Subcutaneous adipose tissue (tissue), 4 donors: ENCODE measurements at places on chromosomes 4 and X. TPM values are rescaled to one million over a fixed set of nuclear protein-coding genes. Genes with fewer than 3 reads are reported as not detected.

FHIP1A gene
- 0.44 TPM for total RNA-seq

FMR1NB gene
- total RNA-seq: not detected

LUZP4 gene
- total RNA-seq: not detected

MAGEB1 gene
- total RNA-seq: not detected

GPR34 gene
- 52.8 TPM for total RNA-seq

PRDM5 gene
- 7.3 TPM for total RNA-seq

S100P gene
- total RNA-seq: 3.4 TPM

P2RY10 gene
- total RNA-seq: 0.65 TPM

CT45A7 gene
- not detected for total RNA-seq

TAB3 gene
- total RNA-seq: 27.5 TPM

PABPC1L2B gene
- total RNA-seq: not detected

HTN1 gene
- total RNA-seq: not detected

ADGRG2 gene
- total RNA-seq: 5.8 TPM

KLF8 gene
- 25.8 TPM for total RNA-seq

SHROOM4 gene
- 9.7 TPM for total RNA-seq

RAB9B gene
- total RNA-seq: 2.0 TPM

TRMT10A gene
- 6.1 TPM for total RNA-seq

MAML3 gene
- total RNA-seq: 3.5 TPM

FAM133A gene
- 0.57 TPM for total RNA-seq

EFHC2 gene
- total RNA-seq: 0.88 TPM

GPR119 gene
- not detected for total RNA-seq
